Right kidney (tissue), 9 donors: ENCODE measurements at places on chromosomes 7 and 10.

GRCh38 chr7:134622303-134622995 lies 24.2 kb upstream of the BPGM start:
- no peak for DNase-seq

GRCh38 chr7:30249316-30249715 lies 35.1 kb upstream of the ZNRF2 start:
- no peak for DNase-seq

DNA sequence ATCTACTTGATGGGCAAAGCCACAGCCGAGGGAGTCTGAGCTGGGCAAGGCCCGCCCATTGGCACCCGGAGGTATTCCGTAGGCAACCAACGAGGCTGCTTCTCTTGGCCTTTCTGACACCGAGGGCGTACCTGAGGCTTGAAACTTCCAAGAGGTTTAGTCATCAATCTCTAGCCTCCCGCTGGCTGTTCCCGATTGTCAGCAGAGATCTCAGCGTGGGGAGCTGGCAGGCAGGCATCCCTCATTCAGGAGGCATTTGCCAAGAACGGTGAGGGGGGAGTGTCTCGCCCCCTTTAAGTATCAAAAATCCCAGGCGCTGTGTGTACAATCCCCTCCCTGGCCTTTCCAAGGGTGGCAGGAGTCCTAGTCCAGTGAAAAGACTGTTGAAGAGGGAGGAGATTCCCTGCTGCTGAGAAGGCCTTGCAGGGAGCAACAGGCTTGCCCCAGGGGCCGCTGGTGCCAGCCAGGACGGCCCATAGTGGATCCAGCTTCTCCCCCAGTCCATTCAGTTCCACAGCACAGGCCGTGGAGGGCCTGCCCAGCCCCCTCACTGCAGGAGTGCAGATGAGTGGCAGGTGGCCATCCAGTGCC lies 39.7 kb downstream of the OAT start:
- no peak for DNase-seq

- DNase-seq: no peak
Measured at GRCh38 chr10:77548157-77548556, 89.5 kb downstream of the KCNMA1 start.

DNA sequence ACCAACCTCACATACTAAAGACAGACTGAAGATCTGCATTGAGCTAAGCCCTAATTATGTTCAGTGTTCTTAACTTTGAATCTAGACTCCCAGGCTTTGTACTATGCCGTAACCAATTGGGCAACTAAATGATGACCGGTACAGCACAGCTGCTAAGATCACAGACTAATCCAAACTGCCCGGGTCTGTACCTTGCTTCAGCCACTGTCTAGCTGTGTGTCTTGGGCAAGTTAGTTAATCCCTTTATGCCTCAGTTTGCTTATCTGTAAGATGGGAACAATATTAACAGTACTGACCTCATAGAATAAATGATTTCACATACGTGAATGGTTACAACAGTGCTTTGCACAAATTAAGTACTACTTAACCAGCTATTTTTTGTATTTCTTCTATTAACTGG lies 205.8 kb upstream of the NFE2L3 start:
- no peak for DNase-seq

- no peak for DNase-seq
Measured at GRCh38 chr10:84593506-84593905, 265.1 kb downstream of the CCSER2 start.

DNA sequence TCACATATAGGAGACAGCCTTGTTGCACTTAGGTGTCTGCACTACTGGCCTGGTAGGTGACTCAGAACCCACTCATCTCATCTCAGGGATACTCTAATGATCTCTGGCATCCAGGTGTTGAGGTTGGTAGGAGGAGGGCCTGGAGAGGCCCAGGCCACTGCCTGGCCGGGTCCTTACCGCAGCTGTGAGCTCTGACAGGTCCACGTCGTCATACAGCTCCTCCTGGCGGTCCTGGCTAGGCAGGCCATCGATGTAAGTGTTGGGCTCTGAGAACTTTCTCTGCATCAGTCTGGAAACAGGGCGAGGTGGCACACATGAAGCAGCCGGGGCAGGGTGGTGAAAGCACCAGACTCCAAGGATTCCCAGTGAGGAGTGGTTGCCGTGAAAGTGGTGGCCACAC lies 62.1 kb downstream of the VWA2 start:
- DNase-seq: no peak

DNA sequence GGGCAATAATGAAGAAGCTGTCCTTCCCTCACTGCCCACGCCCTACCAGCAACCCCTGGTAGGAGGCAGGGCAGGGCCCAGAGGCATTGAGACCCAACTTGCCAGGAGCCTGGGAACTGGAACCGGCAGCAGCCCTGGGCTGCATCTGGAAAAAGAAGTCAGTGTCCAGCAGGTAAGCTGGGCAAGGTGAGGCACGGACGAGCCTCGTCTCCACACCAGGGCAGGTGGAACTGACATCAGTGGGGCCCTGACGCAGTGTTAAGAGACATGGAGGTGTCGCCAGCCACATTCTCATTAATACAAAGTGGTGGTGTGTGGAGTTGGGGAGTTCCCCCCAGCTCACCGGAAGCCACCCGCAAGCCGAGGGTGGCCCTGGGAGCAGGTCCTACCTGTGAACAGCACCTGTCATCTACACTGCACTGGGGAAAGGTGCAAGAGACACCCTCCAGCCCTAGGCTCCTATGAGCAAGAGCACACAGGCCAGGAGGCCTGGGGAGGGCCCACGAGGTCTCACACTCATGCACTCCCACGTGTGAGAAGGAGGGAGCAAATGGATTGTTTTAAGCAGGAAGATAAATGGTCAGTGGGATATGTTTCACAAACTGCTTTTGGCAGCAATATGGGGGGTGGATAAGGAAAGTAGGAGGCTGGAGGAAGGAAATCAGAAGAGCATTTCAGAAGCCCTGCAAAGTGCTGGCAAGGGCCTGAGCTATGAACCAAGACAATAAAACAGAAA lies 53.6 kb downstream of the COBL start:
- no peak for DNase-seq

- DNase-seq: no peak
Measured at GRCh38 chr10:120573355-120573754, 116.3 kb downstream of the PLPP4 start.

GRCh38 chr10:25191162-25191895 lies 16.5 kb downstream of the GPR158 start:
- DNase-seq: no peak
